T-helper 1 cell (primary cell): ENCODE measurements at places on chromosomes 6 and 20.
A peak's percentile ranks its signal among the peaks of the same experiment; 100 is the strongest.

GRCh38 chr6:25175681-25176080 lies 103.5 kb upstream of the CARMIL1 start:
- no peak for DNase-seq

DNA sequence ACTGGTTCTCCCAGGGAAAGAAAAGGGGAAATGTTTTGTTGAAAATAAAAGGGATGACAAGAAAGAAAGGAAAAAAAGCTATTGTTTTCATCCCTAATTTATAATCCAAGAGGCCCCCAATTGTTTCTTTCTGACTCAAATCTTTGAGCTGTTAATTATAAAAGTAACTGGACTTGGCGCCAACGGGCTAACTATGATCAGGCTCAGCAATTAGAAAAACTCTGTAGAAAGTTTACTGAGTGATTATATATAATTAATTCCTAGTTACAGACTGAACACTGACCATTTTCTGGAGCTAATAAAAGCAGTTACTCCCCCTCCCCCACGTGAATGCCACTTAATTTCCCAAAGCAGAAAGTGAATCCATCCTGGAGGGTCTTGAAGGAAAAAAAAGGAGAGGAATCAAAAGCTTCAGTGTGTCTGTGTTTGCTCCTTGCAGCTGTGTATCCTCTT lies 3.2 kb downstream of the ZMYND8 start:
- no peak for DNase-seq

GRCh38 chr20:19423097-19423899 lies 210.9 kb downstream of the SLC24A3 start:
- DNase-seq = no peak

GRCh38 chr6:27893836-27894807 lies 18.1 kb downstream of the OR2B2 start:
- peak; percentile 47 for DNase-seq

- no peak for DNase-seq
These were observed 88.4 kb upstream of the CEP85L start for GRCh38 chr6:118739696-118740353.

GRCh38 chr20:62236200-62236599 lies 2.1 kb upstream of the OSBPL2 start:
- DNase-seq = no peak

- DNase-seq = no peak
These were observed 276.5 kb downstream of the QKI start for GRCh38 chr6:163691049-163691448.

GRCh38 chr6:7041511-7042026 lies 66.2 kb upstream of the RREB1 start:
- DNase-seq = no peak

DNA sequence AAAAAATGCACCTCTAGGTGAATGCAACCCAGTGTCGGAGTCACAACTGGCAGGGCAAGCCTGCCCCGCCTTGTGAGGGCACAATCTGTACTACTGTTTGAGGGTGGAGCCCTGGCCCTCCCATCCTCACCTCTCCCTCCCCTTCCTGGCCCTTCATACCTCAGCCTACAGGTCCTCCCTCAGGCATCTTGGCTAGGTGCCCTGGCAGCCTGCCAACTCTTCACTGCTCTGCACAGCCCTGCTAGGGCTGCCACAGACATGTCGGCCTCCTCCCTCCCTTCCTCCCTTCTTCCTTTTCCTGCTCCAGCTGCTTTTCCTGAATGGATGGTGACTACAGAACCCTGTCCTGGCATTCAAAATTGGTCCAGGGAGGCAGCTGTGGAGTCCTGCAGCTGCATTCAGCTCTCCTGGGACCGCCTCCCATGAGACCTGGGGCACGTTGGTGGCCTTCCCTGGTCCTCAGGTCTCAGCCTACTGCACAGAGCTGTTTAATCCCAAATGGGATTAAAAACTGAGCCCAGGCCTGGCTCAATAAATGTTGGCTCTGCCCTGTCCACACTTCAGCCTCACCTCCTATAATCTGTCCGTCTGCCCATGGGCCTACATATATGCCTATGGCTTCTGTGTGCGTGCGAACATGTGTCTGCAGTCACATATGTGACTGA lies 52.7 kb downstream of the CDH22 start:
- no peak for DNase-seq

DNA sequence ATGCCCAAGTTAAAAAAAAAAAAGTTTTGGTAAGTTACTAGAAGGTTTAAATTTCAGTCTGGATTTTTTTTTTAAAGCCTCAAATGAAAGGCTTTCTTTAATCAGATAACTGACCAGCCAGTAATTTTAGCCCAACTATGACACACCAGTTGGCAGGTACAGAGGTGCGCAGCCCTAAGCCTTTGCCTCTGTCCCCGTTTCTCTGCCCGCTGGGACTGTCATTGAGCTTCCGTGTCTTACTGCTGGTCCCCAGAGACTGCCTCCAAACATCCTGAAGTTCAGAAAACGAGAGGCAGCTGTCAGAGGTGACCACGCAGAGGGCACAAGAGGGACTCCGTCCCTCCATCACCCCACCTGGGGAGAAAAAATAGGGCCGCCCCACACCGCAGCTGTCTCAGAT lies 118.2 kb downstream of the RPS12 start:
- DNase-seq = no peak

GRCh38 chr6:47473791-47474346 lies 3.7 kb upstream of the CD2AP start:
- DNase-seq = no peak

- DNase-seq = no peak
These were observed 14.0 kb downstream of the DPPA5 start for GRCh38 chr6:73340048-73340447.

DNA sequence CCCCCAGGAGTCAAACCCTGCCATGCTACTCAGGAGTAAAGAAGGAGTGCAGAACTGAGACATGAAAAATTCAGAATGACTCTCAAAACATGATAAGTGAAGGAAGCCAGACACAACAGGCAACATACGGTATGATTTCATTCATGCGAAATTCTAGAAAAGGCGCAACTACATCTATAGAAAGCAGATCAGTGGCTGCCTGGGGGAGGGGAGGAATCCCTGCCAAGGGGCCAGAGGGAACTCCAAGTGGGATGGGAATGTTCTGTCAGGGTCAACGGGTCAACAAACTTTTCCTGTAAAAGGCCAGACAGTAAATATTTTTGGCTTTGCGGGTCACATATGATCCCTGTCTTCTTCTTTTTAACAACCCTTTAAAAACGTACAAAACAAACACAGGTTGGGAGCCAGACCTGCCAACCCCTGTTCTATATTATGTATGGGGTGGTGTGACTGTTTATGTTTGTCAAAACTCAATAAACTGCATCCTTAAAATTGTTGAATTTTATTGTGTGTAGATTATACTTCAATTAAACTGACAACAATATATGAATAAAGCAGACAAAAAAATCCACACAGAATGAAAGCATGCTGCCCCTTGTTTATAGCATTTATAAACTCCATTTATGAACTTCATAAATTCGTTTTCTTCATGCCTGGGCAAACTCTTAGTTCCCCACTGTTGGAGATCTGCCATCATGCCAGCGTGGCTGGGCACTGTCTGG lies 56.6 kb upstream of the TRAF3IP2 start:
- no peak for DNase-seq

GRCh38 chr20:37990571-37991151 lies 42.6 kb downstream of the TTI1 start:
- DNase-seq = no peak

GRCh38 chr6:137390334-137390733 lies 103.9 kb downstream of the OLIG3 start:
- no peak for DNase-seq

GRCh38 chr20:51500311-51500710 lies 42.2 kb downstream of the NFATC2 start:
- peak; percentile 40 for DNase-seq

DNA sequence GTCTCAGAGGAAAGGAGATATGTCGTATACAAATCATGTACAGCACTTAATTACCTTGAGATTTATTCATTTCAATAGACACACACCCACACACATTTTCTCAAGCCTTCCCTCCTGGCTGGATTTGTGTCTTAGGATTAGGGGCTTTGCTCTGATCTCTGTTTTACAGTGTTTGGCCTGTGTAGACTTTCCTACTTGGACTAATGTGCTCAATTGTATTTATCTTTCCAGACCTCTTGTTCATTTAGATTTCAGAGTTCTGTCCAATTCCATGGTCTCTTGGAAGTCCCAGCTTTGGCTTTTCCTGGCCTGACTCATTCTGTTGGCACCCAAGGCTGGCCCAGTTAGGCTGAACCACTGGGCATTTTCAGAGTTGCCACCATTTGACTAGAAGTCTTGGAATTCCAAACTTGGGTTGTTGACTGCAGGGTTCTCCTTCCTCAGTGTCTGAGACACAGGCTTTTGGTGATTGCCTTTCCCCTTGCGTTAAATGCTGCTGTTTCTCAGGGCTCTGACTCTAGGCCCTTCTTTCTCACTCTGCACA lies 8.9 kb upstream of the RFPL4B start:
- no peak for DNase-seq

GRCh38 chr6:82111114-82111513 lies 136.4 kb downstream of the IBTK start:
- DNase-seq = no peak

DNA sequence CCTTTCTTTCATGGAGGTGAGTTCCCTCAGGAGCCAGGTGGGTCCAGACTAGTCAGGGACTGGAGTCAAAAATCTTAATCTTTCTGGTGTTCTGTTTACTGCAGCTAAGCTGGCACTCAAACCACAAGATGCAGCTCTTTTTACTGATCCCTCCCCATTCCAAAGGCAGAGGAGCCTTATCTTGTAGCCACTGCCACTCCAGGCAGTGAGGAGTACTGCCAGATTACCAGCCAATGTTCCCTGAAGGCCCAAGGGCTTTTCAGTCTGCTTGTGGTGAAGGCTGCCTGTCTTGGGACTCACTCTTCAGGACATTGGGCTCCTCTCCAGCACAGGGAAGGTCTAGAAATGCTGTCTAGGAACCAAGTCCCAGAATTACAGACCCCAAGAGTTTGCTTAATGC lies 490.4 kb upstream of the ADGRB3 start:
- DNase-seq = no peak

GRCh38 chr6:24761193-24761835 lies 13.4 kb upstream of the GMNN start:
- DNase-seq = no peak

DNA sequence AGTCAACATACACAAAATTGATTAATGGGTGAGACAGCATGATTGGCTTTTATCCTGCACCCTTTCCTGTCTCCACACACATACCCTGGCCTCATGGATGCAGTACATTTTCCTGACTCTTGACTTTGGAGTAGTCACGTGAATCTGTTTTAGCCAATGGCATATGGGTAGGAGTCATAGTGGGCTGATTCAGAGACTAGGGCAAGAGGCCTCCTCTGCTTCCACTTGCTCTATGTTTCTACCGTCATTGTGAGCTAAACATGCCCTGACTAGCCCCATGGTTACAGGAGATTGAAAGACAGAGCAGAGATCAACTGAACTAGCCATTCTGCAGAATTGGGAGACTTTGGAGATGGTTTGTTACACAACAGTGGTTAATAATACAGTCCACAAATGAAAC lies 850.0 kb downstream of the DHX35 start:
- no peak for DNase-seq

DNA sequence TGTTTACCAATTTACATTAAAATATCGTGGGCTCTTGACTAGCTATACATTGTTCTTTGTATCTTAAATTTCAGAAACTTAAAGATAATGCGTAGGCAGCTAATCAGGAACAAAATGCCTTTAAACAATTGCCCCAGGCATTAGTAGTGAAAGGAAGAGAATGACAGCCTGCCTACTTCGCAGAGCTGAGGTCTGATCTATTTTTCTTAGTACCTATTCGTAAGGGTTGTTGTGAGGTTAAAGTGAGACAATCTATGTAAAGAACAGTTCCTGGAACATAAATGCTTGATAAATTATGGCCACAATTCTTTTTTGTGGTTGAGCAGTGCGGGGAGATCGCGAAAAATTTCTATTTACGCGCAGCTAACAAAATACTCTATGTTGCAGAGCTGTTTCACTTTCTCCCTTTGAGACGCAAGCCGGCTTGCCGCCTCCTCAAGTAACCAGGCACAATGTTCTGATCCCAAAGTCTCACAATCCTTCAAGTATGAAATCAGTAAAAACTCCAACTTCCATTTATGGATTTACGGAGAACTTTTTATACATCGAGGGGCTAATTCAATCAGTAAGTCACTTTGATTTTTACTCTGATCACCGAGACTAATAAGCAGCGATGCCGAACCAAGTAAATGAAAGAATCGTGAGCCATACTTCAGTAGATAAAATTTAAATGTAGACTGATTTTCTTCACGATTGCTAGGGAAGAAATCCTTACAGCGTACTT lies 878 bp upstream of the PNRC1 start:
- no peak for DNase-seq

DNA sequence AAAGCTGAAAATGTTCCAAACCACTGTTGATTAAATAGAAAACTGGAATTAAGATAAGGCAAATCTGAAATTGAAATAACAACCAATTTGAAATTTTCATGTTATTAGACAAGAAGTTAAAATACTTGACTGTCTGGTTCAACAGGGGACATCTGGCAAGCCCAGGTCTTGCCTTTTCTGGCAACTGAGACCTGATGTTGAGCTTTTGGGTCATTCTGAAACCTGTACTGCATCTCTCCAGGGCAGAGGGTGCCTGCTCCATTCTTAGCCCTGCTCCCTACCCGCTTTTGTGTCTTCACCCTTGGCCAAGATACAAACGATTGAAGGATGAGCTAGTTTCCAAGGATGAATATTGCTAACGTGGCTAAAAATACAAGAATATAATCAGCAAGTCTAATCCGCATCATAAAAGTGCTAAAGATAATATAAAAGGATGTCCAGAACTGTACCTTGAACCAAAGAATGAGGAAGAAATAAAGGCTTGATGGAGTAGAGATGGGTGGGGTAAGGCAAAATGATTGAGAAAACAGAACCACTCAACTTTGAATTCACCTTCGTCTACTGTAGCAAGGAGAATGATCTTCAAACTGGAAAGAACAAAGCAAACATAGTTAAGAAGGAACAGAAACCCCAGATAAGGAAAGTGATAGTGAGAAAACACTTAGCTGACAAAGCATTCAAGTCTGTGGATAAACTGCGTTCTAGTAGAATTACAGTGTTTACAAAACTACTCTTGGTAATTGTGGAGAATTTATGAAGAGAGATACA lies 109.8 kb upstream of the MAN1A1 start:
- DNase-seq = no peak
